ENCODE measurements at places on chromosomes 12 and 14. TPM values are rescaled to one million over a fixed set of nuclear protein-coding genes. Genes with fewer than 3 reads are reported as not detected.

DNA sequence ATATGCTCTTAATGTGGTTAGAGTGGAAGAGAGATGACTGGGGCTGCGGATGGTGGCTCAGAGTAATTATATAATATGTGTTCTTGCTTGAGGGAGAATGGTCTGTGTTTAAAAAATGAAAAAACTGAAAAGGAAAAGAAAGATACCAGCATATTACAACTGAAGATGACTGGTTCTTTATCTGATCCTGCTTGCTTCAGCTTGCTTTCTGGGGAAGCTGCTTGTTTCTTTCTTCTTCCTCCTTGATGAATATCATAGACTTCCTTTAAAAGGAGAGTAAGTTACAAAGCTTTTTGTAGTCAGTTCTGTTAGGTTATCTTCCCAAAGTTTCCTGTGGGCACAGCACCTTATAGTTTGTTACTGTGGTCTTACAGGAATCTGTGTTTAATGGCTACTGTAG, 210.9 kb downstream of the ERC1 start:
- no peaks in the 10 kb centered on the region for H3K27me3 ChIP-seq
- H3K27ac ChIP-seq, result no peak overlapping the region
- no peaks in the 10 kb centered on the region for H3K4me1 ChIP-seq
- H3K36me3 ChIP-seq, result no peaks in the 10 kb centered on the region

DNA sequence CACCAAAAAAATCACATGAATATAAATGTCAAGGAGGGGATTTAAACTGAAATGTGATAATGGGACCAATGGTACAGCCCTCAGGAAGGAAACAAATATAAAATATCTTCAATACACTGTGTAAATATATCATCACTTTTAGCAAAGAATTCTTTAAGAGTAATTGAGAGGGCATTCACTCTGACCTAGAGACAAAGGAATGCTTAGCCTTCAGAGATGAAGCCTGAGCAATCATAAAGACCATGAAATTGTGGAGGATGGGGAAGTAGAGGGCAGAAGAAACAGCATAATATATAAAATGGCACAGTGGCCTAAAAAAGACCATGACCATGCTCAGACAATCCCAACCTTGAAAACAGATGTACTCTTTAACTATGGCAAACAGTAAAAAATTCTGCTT, 20.4 kb downstream of the YAF2 start:
- DNase-seq, result no peak
- H3K36me3 ChIP-seq, result no peaks in the 10 kb centered on the region

Gene POU6F1
- 3.1 TPM for total RNA-seq

Gene GUCY2C
- 0.13 TPM for total RNA-seq

Gene PIGH
- total RNA-seq, result 13.3 TPM

- no peak for DNase-seq
- H3K27ac ChIP-seq, result no peak overlapping the region
Measured at GRCh38 chr12:54991161-54991990, 6.8 kb upstream of the TESPA1 start.

- no peaks in the 10 kb centered on the region for H3K4me1 ChIP-seq
- no peak overlapping the region for H3K27ac ChIP-seq
- H3K27me3 ChIP-seq, result peaks cover 4% of the 10 kb centered on the region
- no peak for DNase-seq
- H3K4me3 ChIP-seq, result no peak overlapping the region
Measured at GRCh38 chr12:3468329-3468728, 22.7 kb upstream of the PRMT8 start.

Gene GPRC5A
- total RNA-seq, result 648 TPM

GRCh38 chr14:67987606-67988005, 168.0 kb downstream of the RAD51B start:
- no peaks in the 10 kb centered on the region for H3K36me3 ChIP-seq
- no peak overlapping the region for H3K4me3 ChIP-seq
- no peak for DNase-seq
- no peaks in the 10 kb centered on the region for H3K27me3 ChIP-seq
- peak overlapping the region; percentile 67 for H3K27ac ChIP-seq

Gene TMEM132C
- total RNA-seq, result not detected

Gene TSPAN8
- 4.2 TPM for total RNA-seq

DNA sequence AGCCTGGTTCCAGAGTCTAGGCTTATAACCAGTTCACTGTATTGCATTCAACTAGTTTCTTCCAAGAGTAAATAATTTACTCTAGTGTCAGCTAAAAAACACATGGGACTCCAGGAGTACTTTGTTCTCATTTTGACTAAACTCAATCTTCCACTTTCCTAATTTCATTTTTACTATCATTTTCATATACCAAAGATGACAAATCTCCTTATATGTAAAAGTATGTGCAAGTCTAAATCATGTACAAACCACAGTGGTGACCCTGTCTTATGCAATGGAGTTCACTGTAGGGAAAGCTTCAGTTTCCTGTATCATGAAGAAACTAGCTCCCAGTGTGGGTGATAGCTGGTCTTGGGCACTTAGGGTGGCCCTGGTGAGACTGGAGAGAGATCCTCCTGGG, 151.6 kb downstream of the HELB start:
- H3K36me3 ChIP-seq, result no peaks in the 10 kb centered on the region
- no peak overlapping the region for H3K4me3 ChIP-seq
- DNase-seq, result no peak

DNA sequence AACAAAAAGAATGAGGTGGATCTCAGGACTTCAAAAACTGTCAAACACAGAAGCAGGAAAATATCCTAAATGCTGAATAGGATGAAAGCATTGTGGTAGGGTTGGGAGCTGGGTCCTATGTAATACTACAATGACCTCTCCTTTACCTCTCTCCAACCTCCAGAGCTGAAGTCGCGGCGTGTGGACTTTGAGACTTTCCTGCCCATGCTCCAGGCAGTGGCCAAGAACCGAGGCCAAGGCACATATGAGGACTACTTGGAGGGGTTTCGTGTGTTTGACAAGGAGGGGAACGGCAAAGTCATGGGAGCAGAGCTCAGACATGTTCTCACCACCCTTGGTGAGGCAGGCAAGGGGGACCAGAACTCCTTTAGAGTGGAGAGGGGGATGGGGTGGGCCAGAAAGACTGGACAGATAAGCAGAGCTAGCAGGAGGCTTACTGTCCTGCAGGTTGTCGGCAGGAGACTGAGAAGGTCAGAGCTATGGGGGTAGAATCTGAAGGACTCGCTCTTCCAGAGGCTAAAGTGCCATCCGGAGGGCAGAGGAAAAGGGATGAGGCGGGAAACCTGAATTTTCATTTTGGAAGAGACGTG, 2.8 kb upstream of the MYL6 start:
- no peak for DNase-seq
- no peak overlapping the region for H3K4me3 ChIP-seq
- no peaks in the 10 kb centered on the region for H3K27me3 ChIP-seq

Gene SNX6
- 50.9 TPM for total RNA-seq

Gene GPR132
- 0.08 TPM for total RNA-seq

DNA sequence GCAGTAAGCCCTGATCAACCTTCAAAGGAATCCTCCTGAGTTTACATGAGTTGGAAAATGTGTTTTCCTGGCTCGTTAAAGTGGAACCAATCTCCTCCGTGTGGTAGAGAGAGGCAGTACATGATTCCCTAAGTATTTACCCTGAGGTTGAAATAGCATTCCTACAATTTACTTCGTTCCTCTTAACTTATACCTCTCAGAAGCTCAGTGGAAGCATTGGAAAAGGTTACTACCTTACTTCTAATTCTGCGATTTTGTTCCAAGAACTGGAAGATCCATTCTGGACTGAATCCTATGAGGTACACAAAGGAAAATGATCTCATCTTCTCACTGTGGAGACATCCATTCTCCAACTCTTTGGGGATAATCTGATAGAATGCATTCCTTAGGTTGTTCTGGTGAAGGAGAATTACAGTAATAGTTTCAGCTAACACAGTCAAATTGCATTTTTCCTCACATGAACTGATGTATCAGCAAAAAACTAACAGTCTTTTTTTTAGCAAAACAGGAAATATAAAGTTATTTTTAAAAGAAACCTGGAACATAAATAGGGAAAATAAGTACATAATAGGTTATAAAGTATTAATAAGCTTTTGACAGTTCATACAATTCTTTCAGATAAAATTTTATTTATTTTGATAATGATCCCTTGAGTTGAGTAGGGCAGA, 475.6 kb downstream of the PDZRN4 start:
- no peak for DNase-seq
- H3K4me3 ChIP-seq, result no peak overlapping the region
- H3K27me3 ChIP-seq, result no peaks in the 10 kb centered on the region

Gene SAMD15
- total RNA-seq, result 1.4 TPM

Gene SOAT2
- total RNA-seq, result not detected

DNA sequence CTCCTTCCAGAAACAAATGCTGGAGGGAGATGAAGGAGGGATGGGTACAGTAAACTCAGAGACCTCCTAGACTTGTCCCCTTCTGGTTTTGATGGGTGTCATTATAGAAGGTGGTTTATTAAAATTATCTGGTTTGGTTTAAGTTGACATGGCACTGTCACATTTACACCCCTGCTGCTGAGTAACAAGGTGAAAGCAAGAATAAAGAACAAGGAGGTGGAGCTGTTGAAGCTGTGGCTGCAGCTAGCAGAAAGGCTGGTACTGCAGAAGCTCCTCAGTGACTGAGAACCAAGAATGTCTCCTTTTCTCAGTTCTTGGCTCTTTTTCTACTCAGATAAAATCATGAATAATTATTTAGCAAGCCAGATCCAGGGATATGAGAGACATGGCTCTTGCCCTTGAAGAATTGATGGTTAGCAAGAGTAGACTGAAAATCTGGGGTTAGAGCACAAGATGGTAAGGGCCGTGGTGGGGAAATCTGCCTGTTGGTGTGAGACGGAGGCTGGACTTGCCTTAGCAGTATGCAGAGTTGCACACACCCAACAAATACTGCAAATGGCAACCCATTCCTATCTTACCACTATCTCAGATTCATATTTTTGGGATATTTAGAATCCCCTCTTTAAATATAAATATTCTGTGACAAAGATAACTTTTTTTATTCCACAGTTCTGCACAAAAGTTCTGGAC, at the start of gene GZMH:
Gene GZMH (minus strand): TSS at position 31 of the 690 bp plus-strand sequence. CDS start 72 bp downstream, outside the sequence.
- no peaks in the 10 kb centered on the region for H3K36me3 ChIP-seq
- H3K4me3 ChIP-seq, result no peak within 1 kb of the TSS
- H3K27ac ChIP-seq, result no peak within 1 kb of the TSS
- no peak for DNase-seq
- no peaks in the 10 kb centered on the region for H3K4me1 ChIP-seq
- no peaks in the 10 kb centered on the region for H3K27me3 ChIP-seq

GRCh38 chr12:102487226-102487625, 6.9 kb upstream of the IGF1 start:
- DNase-seq, result no peak
- no peaks in the 10 kb centered on the region for H3K4me1 ChIP-seq
- no peaks in the 10 kb centered on the region for H3K27me3 ChIP-seq
- H3K4me3 ChIP-seq, result no peak overlapping the region
- H3K36me3 ChIP-seq, result no peaks in the 10 kb centered on the region
- H3K27ac ChIP-seq, result no peak overlapping the region

Data from Panc1 (cell line).